Right ventricle myocardium inferior (tissue), 1 donor: ENCODE measurements at places on chromosomes 6 and 20.

DNA sequence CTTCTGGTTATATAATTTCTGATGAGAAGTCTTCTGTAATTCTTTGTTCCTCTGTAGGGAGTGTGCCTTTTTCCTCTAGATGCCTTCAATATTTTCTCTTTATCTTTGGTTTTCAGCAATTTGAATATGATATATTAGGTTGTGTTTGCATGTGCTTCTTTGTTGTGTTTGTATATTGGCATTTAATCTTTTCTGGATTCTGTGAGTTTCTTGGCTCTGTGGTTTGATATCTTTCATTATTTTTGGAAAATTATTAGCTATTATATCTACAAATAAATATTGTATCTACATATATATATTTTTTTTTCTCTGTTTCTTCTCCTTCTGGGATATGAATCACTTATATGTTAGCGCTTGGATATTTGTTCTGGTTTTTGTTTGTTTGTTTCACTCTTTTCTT is 9.1 kb upstream of the DBNDD2 start:
- no peak for DNase-seq

DNA sequence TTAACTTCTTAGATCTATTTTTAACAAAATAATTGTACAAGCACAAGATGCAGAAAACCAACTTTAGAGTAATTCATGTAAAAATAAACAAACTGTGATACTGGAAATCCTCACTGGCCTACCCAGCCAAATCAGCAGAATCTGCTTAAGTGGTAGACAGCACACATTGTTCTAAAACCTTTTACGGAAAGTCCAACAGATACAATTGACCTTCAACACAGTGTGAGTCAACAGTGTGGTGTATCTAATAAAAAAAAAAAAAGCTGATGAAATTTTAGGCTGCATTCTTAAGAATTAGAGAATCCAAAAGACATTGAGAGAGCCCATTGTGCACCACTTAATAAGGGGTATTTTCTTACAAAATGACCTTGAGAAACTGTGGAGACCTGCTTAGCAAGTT is 174.5 kb downstream of the COL21A1 start:
- DNase-seq, result no peak

DNA sequence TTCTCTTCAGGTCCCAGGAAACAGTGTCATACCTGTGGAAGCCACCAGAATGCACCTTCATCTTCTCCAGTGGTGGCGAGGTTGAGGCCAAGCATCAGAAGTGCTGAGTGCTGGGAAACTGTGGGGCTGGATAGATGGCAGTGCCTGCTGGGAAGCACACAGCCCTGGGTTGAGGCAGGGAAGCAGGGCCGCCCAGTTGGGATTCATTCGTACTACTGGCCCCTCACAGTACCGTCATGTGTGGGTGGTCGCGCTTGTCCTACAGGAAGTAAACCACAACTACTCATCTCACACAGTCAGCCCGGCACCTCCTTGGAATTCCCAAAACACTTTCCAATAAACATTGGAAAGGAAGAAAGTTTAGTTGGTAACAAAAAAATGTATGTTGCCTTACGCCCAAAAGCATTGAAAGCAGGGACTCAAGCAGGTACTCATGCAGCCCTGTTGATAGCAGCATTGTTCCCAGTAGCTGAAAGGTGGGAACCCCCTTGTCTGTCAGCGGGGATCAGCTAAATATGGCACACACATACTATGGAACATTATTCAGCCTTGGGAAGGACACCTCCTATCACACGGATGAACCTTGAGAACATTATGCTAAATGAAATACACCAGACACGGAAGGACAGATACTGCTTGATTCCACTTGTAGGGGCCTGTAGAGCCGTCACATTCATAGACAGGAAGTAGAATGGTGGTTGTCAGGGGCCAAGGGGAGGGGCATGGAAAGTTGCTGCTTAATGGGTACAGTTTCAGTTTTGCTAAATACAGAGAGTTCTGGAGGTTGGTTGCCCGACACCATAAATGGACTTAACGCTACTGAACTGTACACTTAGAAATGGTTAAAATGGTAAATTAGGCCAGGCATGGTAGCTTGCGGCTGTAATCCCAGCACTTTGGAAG is 162.7 kb downstream of the MTHFD1L start:
- no peak for DNase-seq

DNA sequence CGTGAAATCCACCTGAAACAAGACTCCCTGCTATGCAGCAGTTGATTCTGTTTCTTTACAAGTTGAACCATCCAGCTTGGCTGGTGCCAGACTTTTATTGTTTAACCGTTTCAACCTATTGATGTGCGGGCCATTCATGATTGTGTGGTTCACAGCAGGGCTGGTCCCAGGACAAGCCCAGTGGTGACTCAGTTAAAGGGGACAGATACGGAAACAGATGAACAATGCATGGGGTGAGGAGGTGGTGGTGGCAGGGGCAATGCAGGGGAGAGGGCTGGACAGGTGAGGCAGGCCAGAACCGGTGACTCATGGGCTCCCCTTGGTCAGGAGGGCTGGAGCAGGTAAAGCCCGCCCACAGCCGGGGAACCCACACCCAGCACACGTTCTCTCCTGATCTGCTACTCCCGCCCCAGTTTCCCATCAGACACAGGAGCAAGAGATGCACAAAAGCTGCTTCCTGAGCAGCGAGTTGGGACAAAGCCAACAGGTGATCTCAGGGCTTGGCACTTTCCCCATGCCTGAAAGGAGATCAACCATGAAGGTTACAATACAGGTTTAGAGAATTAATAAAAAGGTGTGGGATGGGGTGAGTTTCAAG is 232.2 kb downstream of the LY86 start:
- DNase-seq, result no peak
